Stimulated activated CD4-positive, alpha-beta T cell treated with anti-CD3 and anti-CD28 coated beads, Interleukin-15, amount 100 ng/mL, for 24 hours (primary cell): ENCODE measurements at places on chromosomes 12 and 14.

DNA sequence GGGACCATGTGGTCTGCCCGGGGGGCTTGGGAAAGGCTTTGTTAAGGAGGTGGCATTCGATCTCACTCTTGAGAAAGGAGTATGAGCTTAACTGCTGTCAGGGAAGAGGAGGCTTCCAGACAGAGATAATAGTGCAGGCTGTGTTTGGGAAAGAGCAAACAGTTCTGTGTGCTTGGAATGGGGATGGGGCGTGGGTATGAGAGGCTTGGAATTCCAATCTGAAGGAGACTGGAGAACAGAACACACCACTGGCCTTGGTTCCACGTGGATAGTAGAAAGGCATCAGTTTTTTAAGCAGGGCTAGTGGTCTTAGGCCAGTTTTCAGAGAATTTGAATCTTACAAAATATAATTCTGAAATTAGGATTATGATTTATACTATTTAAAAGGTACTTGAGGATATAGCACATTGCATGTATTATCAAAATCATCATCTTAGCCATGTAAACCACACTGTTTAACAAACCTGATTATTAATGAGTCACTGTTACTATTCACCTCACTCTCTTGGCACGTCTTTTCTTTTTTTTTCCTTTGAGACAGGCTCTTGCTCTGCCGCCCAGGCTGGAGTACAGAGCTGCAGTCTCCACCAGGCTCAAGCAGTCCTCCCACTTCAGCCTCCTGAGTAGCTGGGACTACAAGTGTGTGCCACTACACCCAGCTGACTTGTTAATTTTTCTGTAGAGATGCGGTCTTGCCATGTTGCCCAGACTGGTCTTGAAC lies 38.5 kb upstream of the KCNK13 start:
- DNase-seq: no peak

DNA sequence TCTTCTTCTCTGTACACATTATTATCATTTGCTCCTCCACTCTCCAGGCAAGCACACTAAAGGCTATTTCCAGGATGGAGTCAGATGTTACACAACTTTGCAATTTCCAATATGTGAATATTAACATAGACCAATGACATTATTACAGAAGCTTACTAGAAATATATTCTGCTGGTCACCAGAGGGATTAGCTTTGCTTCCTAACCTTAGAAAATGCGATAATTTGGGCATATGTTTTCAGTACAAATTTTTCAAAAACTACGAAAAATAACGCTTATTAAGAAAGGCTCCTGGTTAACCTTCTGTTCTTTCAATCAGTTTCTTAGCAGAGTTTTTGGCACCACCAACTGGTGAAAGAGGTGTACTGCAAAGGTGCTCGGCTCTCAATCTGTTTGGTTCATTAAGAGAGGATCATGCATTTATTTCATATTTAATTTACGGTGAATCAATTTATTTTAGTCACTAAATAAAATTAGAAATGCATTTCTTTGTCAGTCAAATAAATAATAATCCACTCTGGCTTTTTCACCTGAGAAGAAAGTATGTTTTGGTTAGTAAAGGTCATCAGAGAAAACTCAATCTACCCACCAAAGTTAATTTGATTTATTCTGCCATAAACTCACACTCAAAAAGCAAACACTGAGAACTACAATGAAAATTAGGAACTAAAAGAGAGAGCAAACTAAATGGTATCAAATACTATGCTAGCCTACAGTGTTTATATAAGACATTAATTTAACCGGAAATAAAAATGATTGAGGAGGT lies 39.2 kb downstream of the EFCAB11 start:
- DNase-seq: peak; percentile 65

DNA sequence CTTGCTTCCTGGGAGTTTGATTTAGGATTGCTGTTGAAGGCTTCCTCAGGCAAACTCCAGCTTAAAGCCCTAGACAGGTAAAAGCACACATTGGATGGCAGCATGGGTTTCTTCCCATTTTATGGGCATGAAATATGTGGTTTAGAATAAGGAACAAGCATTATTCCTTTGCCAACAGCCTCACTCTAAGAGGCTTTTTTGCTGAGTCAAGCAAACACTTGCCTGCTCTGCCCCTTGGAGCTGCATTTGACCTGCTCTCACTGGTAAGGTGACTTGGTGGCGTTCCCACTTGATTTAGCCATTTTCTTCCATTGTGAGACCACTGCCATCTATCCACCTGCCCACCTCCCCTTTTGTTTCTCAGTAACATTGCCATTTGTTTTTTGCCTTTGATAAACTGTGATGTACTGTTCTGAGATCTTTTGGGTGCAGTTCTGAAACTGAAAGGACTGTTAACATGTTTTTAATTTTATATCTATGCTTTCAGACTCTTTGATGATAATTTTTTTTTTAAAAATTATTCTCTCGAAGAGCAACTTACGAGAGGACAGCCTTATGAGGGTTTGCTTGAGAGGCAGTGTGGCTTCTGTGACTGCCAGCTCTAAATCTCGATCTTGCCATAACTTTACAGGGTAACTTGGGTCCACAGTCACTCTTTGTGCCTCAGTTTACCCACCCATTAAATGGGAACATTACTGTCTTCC lies 92.6 kb downstream of the GALNT8 start:
- DNase-seq: no peak

- DNase-seq: no peak
Measured at GRCh38 chr14:89654998-89655397, 238.0 kb upstream of the FOXN3 start.

DNA sequence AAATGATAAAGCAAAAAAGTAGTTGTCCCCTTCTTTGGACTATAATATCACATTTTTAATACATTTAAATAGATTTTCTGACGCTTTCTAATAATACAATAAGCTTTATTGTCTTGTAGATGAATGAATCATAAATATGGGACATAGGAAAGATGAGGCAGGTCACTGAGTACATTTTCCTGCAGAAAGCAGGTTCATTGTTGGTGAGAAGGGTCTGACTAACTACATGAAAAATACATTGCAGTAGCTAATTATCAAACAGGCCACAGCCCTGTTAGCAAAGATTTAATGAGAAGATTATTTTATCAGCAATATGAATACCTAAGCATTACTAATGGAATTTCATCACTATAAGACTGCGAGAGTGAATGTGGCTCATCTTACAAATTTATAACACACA lies 45.6 kb downstream of the ABCD2 start:
- DNase-seq: no peak

DNA sequence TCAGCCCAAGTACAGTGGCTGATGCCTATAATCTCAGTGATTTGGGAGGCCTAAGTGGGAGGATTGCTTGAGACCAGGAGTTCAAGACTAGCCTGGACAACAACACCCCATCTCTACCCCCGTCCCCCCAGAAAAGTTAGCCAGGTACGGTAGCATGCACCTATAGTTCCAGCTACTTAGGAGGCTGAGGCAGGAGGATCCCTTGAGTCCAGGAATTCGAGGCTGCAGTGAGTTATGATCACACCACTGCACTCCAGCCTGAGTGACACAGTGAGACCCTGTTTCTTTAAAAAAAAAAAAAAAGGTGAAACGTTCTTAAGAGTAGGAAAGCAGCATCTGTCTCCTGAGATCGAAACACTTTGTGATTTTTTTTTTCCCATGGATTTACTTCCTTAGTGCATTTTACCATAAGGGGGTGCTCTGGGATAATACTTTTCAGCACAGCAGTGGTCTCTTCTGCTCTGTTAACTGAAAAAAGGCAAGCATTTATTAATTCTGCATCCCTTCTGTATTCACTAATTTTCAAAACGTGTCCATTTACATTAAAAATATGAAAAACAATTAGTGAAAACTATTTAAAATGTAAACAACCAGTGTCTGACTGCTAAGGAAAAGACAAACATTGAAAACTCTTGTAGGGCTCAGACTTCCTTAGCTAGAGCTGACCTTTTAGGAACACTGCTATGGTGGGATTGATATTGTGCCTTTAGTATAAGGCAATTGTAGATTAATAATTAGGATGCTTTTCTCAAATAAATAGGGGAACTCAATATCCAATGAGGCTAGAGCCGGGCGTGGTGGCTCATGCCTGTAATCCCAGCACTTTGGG lies 31.2 kb upstream of the USP44 start:
- no peak for DNase-seq

DNA sequence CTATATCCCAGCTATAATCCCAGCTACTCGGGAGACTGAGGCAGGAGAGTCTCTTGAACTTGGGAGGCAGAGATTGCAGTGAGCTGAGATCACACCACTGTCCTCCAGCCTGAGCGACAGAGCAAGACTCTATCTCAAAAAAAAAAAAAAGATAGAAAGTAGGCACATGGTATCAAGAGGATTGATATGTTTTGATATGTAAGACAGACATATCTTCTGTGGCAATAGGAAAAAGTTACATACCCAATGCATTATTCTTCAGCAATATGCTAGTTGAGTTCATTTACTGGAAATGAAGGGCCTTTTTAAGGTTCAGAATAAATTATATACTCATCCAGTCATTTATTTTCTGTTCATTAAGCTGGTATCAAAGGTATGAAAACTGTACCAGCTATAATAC lies 393.4 kb downstream of the GLT1D1 start:
- DNase-seq: no peak

DNA sequence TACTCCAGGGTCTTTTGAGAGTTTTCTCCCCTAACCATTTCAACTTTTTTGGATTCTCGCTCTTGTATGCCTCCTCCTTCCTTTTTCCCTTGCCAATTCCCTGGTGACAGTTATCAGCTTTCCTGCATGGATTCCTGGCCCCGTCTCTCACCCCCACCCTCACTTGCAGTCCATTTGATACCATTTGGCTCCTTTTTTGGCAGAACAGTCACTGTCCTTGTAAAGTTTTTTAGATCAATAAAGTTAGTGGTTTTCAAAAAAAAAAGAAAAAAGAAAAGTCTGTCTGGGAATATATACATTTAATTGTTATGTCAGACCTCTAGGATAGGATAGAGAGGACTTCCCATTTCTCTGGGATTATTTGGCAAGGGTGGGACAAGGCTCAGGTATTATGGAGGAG lies 42.1 kb downstream of the ACTN1 start:
- DNase-seq: no peak
